Neural crest cell (in vitro differentiated cells): ENCODE measurements at places on chromosomes 7 and 10.

- no peak for DNase-seq
These were observed 1.9 kb downstream of the TTYH3 start for GRCh38 chr7:2633538-2634266.

DNA sequence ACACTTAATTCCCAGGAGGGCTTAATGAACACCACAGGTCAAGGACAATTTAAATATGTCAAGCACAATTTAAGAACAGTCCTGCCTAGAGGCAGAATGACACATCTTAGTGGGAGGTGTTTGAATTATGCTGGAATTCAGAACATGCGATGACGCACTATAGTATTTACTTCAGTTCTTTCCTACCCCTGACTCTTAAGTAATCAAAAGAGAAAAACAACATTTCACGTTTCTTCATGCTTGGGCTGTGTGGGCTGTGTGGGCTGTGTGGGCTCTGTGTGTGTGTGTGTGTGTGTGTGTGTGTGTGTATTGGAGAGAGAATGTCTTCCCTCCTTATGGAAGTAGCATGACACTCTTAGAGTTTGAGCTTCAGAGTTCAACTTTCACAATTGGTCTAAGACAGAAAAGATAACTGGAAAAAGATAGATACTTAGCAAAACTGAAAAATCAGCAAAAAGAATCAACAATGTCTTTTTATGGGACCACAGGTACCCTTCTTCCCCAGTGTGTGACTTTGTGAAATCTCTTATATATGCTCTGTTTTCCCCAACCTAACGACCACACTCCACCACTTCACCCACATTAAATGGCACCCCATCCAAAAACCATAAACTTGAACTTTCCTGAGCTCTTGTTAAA lies 33.7 kb upstream of the CABCOCO1 start:
- DNase-seq: no peak

GRCh38 chr7:35623381-35623780 lies 71.6 kb downstream of the HERPUD2 start:
- no peak for DNase-seq

DNA sequence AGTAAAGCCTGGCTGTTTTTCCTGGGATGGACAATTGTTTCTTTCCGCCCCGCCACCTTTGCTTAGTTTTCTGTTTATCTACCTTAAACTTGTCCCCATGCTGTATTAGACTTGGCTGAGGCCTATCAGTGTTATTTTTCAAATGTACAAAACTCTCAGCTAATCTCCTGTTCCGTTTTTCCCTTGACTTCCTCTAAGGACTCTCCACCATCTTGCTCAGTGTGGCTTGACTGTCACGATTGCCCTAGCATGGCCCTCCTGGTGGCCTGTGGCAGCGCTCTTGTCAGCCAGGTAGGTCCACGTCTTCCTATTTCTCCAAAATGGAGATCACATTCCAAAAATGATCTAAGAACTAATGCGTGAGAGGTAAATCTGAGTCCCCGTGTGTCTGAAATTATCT lies 36.7 kb downstream of the BAIAP2L1 start:
- DNase-seq: no peak

DNA sequence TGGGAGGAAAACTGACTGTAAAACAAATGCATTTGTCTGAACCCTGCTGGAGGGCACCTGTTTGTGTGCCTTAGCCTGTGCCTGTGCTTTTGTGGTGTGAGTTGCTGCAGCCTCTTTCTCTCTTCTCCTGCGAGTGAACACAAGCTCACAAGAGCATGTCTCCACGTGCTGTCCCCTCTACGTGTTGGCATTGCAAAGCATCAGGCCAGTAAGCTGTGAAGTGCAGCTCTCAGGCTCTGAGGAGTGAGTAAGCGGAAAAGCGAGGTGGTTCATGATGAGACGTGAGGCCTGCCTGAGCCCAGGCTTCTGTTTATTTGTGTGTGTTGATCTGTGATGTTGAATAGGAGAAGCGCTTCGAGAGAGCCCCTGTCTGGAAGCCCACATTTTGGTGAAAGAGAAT lies 85.6 kb upstream of the PDCD4 start:
- DNase-seq: no peak
